ENCODE measurements at places on chromosomes 2 and 18. TPM values are rescaled to one million over a fixed set of nuclear protein-coding genes. Genes with fewer than 3 reads are reported as not detected.
A peak's percentile ranks its signal among the peaks of the same experiment; 100 is the strongest.

Gene ZNF514
- polyA plus RNA-seq: 17.3 TPM

DNA sequence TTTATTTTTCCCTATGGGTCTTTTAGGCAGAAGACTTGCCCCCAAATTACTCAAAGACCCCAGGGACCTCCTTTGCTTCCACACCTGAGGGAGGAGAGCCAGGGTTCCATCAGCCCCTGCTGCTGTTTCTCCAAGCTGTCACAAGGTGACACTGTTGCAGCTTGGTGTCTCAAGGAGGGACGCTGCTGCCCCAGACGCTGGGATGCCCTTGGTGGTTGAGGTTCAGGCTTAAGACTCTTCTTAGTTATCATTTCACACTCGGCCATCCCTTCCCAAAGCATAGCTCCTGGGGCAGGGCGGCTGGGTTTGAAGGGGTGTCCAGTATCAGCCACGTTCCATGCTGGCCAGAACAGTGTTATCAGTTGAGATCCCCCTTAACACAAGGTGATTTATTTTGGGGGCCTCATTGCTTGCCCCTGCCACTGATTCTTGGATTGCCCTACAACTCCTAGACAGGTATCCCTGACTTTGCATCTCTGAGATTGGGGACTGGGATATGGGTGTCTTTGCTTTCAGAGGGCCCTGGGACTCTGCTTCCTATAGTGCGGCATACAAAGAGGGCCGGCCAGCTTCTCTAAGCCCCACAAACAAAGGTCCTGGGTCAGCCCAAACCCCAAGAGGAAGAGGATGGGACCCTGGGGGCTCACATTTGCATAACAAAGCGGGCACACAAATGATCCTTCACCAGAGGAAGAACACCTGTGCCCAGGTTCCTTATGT is 22.7 kb downstream of the GPR55 start:
- DNase-seq: peak; percentile 31

- DNase-seq: no peak
Observed at GRCh38 chr2:59171019-59171418, 929.9 kb upstream of the FANCL start.

Gene MEIS1
- polyA plus RNA-seq: 11.2 TPM

GRCh38 chr2:151102226-151102625 is 159.4 kb downstream of the RBM43 start:
- DNase-seq: no peak

Gene LINC00305
- not detected for polyA plus RNA-seq

GRCh38 chr2:209162129-209162528 is 261.7 kb upstream of the MAP2 start:
- no peak for DNase-seq

DNA sequence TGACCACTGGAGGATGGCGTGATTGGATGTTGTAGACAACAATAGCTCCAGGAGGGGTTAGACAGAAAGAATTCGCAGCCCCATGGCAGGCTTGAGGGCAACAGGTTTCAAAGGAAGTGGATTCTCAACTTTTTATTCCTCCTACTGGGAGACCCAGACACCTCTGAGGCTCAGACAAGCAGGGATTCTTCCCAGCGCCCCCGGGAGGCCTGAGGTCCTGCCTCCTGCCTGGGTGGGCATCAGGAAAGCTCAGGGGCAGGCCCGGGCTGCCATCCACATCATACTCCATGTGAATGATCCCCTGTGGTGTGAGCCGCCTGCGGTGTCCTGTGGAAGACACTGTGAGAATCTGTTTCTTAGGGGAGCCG is 203.5 kb downstream of the CYP26B1 start:
- no peak for DNase-seq

- peak; percentile 20 for DNase-seq
Observed at GRCh38 chr2:25539136-25539535, 134.2 kb downstream of the DTNB start.

- DNase-seq: peak; percentile 9
Observed at GRCh38 chr2:152925547-152926448, 207.4 kb downstream of the ARL6IP6 start.

DNA sequence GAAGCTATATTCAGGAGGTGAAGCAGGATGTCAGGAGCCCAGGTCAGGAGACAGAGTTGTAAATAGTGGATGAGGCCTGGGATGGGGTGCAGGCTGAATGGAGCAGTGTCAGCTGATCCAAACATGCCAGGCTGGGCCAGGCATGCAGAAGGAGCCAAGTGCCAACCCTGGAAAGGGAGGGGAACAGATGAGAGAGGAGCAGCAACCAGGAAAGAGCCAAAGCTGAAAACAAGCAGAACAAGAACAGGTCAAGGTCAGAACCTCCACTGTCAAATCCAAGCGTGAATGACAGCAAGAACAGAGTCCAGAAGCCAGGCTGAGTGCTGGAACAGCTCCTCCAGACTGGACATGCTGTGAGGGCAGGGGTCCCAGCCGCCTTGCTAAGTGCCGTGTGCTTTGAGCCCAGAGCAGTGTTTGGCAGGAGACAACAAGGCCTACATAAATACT is 49.2 kb upstream of the PPP1CB start:
- no peak for DNase-seq
